ENCODE measurements at places on chromosomes 4 and X. TPM values are rescaled to one million over a fixed set of nuclear protein-coding genes. Genes with fewer than 3 reads are reported as not detected.

The LRIT3 gene
- under 0.01 TPM for total RNA-seq

The EREG gene
- total RNA-seq: not detected

The SPACA5B gene
- not detected for total RNA-seq

The NMU gene
- not detected for total RNA-seq

The PUDP gene
- 9.8 TPM for total RNA-seq

The BMP3 gene
- not detected for total RNA-seq

The HSFX1 gene
- total RNA-seq: 0.33 TPM

The ENPEP gene
- not detected for total RNA-seq

The ITGB1BP2 gene
- 2.7 TPM for total RNA-seq

The FGB gene
- total RNA-seq: not detected

The MAGEA8 gene
- total RNA-seq: not detected

The FRMD7 gene
- total RNA-seq: not detected

The CLCN4 gene
- total RNA-seq: 14.0 TPM

The DRD5 gene
- total RNA-seq: not detected

The MSANTD1 gene
- total RNA-seq: 1.1 TPM

The UGT2B17 gene
- total RNA-seq: not detected

The PAGE4 gene
- not detected for total RNA-seq

The LONRF3 gene
- 11.3 TPM for total RNA-seq

The SH3RF1 gene
- 19.9 TPM for total RNA-seq

The MAGEA4 gene
- not detected for total RNA-seq

The HPF1 gene
- 23.7 TPM for total RNA-seq

The CAMK2D gene
- total RNA-seq: 45.1 TPM

The CT45A3 gene
- total RNA-seq: not detected

The ART3 gene
- 0.33 TPM for total RNA-seq

The RGN gene
- total RNA-seq: 0.33 TPM

The SMIM10 gene
- total RNA-seq: 0.65 TPM

The OPHN1 gene
- total RNA-seq: 7.5 TPM

The PPP4R3C gene
- total RNA-seq: not detected

The P2RY4 gene
- 0.10 TPM for total RNA-seq

The SHROOM3 gene
- total RNA-seq: 1.6 TPM

The PPM1K gene
- 9.0 TPM for total RNA-seq

The SSX2 gene
- not detected for total RNA-seq

The KLKB1 gene
- not detected for total RNA-seq

The FRG2 gene
- not detected for total RNA-seq

The GCNA gene
- 0.98 TPM for total RNA-seq

The DRP2 gene
- 0.33 TPM for total RNA-seq

The TET2 gene
- 22.9 TPM for total RNA-seq

The SOX3 gene
- not detected for total RNA-seq

The DSPP gene
- not detected for total RNA-seq

The MXRA5 gene
- under 0.01 TPM for total RNA-seq

The TMSB15A gene
- total RNA-seq: 0.33 TPM

The RHOXF2 gene
- total RNA-seq: not detected

The YIPF6 gene
- 30.4 TPM for total RNA-seq

The NAA11 gene
- not detected for total RNA-seq

The TKTL2 gene
- total RNA-seq: not detected

The ALB gene
- total RNA-seq: not detected
